Activated naive CD4-positive, alpha-beta T cell treated with anti-CD3 and anti-CD28 coated beads for 36 hours (primary cell): ENCODE measurements at places on chromosomes 12 and 14. TPM values are rescaled to one million over a fixed set of nuclear protein-coding genes. Genes with fewer than 3 reads are reported as not detected.

Gene CIROP
- not detected for total RNA-seq

Gene HOXC9
- not detected for total RNA-seq

Gene INSM2
- total RNA-seq = not detected

Gene E2F7
- total RNA-seq = 9.6 TPM
